ENCODE measurements at places on chromosomes 4 and X.

DNA sequence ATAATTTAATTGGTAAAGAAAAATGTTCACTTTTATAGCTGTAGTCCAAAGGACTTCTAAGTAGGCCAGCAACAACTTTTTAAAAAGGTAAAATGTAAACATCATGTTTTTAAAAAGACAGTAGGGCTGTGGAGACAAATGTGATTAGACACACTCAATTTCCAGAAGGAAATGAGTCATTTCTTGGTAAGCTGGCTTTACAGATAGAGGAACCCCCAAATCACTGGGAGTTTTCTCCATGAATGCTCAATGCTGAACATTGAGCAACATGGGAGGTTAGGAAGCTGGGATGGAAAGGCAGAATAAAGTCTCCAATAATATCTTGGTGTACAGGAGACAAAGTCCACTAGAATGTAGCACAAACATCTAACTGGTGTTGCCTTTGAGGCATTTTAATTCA, 121.3 kb downstream of the NWD2 start:
- DNase-seq, result no peak

- no peak for DNase-seq
Measured at GRCh38 chrX:63855896-63856295, 70.9 kb upstream of the ARHGEF9 start.

GRCh38 chrX:43661521-43662240, 5.6 kb downstream of the MAOA start:
- DNase-seq, result no peak

GRCh38 chr4:153512952-153513500, 46.9 kb downstream of the TMEM131L start:
- no peak for DNase-seq

DNA sequence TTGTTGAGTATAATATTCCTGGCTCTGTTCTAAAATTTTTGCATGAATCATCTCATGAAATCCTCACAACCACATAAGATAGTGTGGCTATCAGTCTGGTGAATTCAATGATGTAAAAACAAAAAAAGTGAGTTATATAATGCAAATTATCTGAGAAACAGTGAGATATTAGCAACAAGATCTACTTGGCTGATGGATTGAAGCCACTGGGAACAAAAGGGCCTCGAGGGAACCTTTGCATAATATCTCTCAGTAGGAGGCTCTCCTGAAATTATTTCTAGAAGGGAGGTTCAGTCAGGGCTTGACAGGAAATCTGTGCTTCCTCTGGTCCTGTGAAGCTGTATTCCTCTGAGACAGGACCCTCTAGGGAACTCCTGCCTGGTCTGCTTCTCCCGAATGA, 30.1 kb upstream of the NUP54 start:
- no peak for DNase-seq

GRCh38 chrX:48028091-48028490, 21.3 kb downstream of the SPACA5 start:
- no peak for DNase-seq

DNA sequence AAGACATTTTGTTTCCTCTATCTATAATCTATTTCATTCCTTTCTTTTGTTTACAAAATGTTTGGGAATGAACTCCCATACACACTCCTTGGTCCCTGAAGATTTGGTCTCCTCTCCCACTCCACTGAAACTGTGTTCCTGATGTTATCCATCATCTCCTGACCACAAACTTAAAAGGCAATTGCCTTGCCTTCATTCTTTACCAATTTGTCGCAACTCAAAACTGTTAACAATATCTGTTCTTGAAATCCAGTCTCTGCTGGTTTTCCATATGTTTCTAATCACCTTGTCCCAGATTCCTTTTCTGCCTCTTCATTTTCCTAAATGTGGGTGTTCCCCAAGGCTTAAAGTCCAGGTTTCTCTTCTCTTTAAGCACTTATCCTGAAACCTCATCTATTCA, 262.2 kb upstream of the TTC29 start:
- DNase-seq, result no peak

GRCh38 chr4:65550500-65550899, 119.8 kb downstream of the EPHA5 start:
- no peak for DNase-seq

- DNase-seq, result no peak
Measured at GRCh38 chr4:127667116-127667515, 34.4 kb downstream of the INTU start.
